ENCODE measurements at places on chromosomes 2 and 18. TPM values are rescaled to one million over a fixed set of nuclear protein-coding genes. Genes with fewer than 3 reads are reported as not detected.

DNA sequence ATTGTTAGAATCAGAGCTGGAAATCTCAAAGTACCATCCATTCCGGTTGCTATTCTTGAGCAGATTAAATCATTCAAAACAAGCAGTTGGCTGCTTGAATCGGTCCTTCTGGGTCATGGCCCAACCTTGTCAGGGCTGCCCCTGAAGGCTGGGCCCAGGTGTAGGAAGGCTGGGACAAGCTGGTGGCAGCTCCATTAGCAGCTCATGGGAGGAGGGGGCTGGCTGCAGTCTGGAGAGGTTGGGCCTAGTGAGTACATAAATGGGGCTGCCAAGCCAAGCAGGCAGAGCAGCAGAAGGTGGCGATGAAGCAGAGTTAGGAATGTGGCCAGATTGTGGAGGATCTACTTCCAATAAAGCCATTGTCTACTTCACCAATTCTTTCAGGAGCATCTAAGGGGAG lies 81.4 kb downstream of the ADCYAP1 start:
- H3K4me1 ChIP-seq: no peaks in the 10 kb centered on the region
- no peaks in the 10 kb centered on the region for H3K27me3 ChIP-seq
- no peak overlapping the region for H3K27ac ChIP-seq
- H3K4me3 ChIP-seq: no peak overlapping the region

DNA sequence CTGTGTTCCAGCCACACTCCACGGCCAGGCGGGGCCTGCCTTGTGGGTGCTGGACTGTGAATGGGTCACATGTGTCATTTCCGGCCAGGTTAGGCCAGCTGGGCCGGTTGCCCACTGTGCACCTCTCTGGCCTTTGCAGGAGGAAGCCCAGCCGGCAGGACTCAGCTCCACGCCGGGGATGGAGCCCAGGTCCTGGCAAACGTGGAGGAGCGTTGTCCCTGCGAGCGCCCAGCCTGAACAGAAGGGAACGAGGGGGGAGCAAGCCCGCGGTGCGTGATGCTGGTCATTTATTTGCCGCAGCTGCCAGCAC lies 152.9 kb downstream of the PXDN start:
- no peak overlapping the region for H3K4me3 ChIP-seq
- no peaks in the 10 kb centered on the region for H3K4me1 ChIP-seq
- H3K36me3 ChIP-seq: no peaks in the 10 kb centered on the region
- H3K27me3 ChIP-seq: no peaks in the 10 kb centered on the region
- no peak overlapping the region for H3K27ac ChIP-seq

FAHD2A gene
- 20.5 TPM for polyA plus RNA-seq

- no peaks in the 10 kb centered on the region for H3K36me3 ChIP-seq
- H3K27ac ChIP-seq: no peak overlapping the region
- H3K4me1 ChIP-seq: peaks cover 11% of the 10 kb centered on the region
- no peak for DNase-seq
Observed at GRCh38 chr2:169361706-169362117, 622 bp downstream of the LRP2 start.

DNA sequence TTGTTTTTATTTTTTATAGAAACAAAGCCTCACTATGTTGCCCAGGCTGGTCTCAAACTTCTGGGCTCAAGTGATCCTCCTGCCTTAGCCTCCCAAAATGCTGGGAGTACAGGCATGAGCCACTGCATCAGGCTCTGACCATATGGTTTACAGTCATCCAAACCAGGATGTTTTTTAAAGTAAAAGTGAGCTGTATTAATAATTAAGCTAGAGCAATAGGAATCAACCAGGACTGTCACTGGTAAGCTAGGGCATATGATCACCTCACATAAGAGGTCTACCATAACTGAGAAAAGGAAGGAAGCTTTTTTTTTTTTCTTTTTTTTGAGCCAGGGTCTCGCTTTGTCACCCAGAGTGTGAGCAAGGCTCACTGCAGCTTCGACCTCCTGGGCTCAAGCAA lies 8.5 kb upstream of the RBBP8 start:
- no peaks in the 10 kb centered on the region for H3K36me3 ChIP-seq
- no peak overlapping the region for H3K4me3 ChIP-seq
- no peak for DNase-seq
- H3K4me1 ChIP-seq: no peaks in the 10 kb centered on the region

DNA sequence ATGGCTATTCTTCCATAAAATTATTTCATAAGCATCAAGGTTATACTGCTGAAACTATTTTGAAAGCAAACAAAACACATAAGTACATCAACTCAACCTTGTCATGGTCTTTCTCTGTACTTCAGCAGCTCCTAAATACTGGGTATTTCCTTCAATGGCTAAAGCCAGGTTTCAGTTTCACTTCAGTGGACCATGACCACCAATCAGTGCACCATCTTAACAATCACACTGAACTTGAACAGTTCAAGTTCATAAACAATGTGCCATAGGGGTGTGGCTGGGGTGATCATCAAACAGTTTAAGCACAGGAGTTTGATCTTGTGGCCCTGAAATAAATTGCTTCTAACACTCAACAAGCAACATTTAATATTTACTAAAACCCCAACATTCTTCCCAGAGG lies 124.1 kb upstream of the FIGN start:
- H3K4me3 ChIP-seq: no peak overlapping the region
- H3K27ac ChIP-seq: no peak overlapping the region
- no peaks in the 10 kb centered on the region for H3K27me3 ChIP-seq
- no peak for DNase-seq

SERPINB11 gene
- polyA plus RNA-seq: not detected

- no peaks in the 10 kb centered on the region for H3K36me3 ChIP-seq
- no peaks in the 10 kb centered on the region for H3K4me1 ChIP-seq
- no peak for DNase-seq
- no peak overlapping the region for H3K27ac ChIP-seq
- no peak overlapping the region for H3K4me3 ChIP-seq
Observed at GRCh38 chr2:46653539-46653938, 174.2 kb downstream of the TMEM247 start.

MRO gene
- polyA plus RNA-seq: not detected

RAB6C gene
- polyA plus RNA-seq: 0.09 TPM

- DNase-seq: no peak
- H3K36me3 ChIP-seq: no peaks in the 10 kb centered on the region
- no peak overlapping the region for H3K4me3 ChIP-seq
- H3K4me1 ChIP-seq: no peaks in the 10 kb centered on the region
- H3K27ac ChIP-seq: no peak overlapping the region
- no peaks in the 10 kb centered on the region for H3K27me3 ChIP-seq
Observed at GRCh38 chr2:235852526-235852920, 315.7 kb downstream of the GBX2 start.

DNA sequence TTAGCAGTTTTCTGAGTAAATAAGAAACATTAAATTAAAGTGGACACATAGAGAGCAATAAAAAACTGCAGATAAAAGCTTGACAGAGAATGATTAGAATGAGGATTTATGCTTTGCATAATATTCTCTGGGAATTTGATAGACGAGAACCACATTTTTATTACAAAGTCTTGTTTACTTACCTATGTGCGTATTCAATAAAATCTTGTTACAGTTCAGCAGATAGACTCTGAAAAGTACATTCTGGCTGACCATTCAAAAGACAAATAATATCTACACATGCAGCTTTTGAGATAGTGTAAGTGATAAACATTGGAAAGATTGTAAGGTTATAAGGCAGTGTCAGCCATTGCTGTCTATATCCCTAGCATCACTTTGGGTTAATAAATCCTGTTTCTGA lies 381.6 kb downstream of the NYAP2 start:
- no peak overlapping the region for H3K4me3 ChIP-seq
- no peaks in the 10 kb centered on the region for H3K36me3 ChIP-seq
- no peak overlapping the region for H3K27ac ChIP-seq
- DNase-seq: no peak
- H3K4me1 ChIP-seq: no peaks in the 10 kb centered on the region
- no peaks in the 10 kb centered on the region for H3K27me3 ChIP-seq

SS18 gene
- polyA plus RNA-seq: 33.5 TPM
